NCI-H187 treated with DMSO at 0.1 percent for 48 hours (cell line): ENCODE measurements at places on chromosomes 4 and X.

DNA sequence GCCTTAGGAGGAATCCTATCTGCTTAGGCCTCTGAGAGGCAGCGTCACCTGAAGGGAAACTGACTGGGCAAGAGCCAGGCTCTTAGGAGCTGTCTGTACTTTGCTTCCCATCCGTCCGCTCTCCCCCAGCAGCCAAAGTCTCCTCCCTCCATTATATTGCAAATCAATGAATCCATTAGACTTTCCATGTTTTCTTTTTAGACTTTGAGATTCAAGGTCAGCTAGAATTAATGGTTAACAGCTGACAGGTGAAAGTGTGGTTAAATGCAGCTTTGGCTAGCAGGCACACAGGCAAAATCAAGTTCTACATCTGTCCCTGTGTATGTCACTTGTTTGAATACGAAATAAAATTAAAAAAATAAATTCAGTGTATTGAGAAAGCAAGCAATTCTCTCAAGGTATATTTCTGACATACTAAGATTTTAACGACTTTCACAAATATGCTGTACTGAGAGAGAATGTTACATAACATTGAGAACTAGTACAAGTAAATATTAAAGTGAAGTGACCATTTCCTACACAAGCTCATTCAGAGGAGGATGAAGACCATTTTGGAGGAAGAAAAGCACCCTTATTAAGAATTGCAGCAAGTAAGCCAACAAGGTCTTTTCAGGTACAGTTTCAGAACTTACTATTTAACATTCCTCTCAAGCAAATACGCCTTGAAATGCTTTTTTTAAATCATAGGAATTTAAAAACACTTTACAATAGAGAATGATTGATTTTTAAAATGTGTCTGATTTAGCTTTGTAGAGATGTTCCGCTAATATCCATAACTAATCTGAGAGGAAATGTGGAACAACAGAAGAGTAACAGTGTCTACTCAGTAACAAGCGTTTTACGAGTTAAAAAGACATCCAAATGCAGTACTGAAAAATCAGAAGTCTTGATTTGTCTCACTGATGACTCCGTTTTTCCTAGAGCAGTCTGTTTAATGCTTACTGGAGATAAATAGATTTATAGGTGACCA is at the start of gene F11:
Gene F11, plus strand, starts transcription at position 507 of the 970 bp plus-strand sequence. CDS start 948 bp downstream, outside the sequence.
- no peak for DNase-seq

DNA sequence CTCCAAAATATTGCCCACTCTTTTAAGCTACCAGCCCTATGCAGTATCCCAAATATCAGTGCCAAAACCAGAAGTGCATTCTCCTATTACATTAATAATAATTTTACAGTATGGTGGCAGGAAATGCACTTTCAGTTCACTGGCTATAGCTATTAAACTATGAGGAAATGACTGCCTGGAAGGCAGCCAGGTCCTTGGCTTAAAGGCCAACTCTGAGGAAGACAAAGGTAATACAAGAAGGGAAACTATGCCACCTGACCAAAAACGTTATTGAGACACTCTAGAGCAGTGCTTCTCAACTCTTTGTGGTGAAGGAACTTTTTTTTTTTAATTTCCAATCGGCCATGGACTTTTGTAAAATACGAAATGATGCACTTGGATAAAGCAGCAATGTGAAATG is 133.6 kb upstream of the VAMP7 start:
- no peak for DNase-seq

GRCh38 chr4:180377741-180378140 is 1865.5 kb upstream of the TENM3 start:
- DNase-seq, result no peak

- DNase-seq, result no peak
Measured at GRCh38 chr4:18014269-18014668, 7.3 kb downstream of the LCORL start.

GRCh38 chr4:110344165-110344564 is 131.8 kb upstream of the ENPEP start:
- DNase-seq, result no peak

- DNase-seq, result no peak
Measured at GRCh38 chrX:109862433-109862832, 129.4 kb upstream of the ACSL4 start.

- DNase-seq, result no peak
Measured at GRCh38 chr4:74428276-74428675, 16.7 kb upstream of the AREG start.

- DNase-seq, result no peak
Measured at GRCh38 chr4:98710831-98711230, 52.4 kb upstream of the TSPAN5 start.

GRCh38 chr4:120858776-120859175 is 63.8 kb downstream of the PRDM5 start:
- DNase-seq, result no peak

- DNase-seq, result no peak
Measured at GRCh38 chr4:179272282-179272681, 1830.0 kb upstream of the AGA start.

GRCh38 chr4:176413171-176413570 is 93.4 kb downstream of the SPCS3 start:
- no peak for DNase-seq

DNA sequence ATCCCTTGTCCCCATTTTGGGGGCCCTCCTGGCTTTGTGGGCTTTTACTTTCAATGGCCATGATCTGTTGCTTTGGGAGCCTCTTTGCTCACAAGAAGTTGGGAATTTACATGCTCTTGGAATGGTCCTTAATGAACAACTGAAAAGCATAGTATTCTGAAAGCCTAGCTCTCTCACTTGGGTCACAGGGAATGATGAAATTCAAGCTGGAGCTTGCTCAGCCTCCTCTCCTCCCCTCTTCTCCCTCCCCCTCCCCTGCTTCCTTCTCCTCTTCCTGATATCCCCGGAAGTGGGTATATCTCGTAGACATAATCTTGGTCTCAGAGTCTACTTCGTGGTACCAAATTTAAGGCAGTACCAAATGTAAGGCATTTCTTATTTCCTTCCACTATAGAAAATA is 400.6 kb upstream of the NR3C2 start:
- no peak for DNase-seq

DNA sequence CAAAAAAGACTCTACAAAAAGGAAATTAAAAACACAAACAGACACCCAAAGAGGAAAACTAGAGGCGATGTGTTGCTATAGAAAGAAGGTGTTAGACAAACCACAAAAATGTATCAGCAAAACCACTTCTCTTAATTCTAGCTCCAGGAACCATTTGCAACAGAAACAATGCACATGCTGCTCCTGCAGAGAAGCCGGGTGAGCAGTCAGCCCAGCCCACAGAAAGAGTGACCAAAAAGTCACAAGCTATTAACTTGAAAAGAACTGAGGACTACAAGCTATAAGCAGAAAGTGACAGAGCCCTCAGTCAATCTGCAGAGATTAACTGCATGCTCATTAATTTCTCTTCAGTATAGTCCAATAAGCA is 96.2 kb upstream of the KLHL13 start:
- no peak for DNase-seq

DNA sequence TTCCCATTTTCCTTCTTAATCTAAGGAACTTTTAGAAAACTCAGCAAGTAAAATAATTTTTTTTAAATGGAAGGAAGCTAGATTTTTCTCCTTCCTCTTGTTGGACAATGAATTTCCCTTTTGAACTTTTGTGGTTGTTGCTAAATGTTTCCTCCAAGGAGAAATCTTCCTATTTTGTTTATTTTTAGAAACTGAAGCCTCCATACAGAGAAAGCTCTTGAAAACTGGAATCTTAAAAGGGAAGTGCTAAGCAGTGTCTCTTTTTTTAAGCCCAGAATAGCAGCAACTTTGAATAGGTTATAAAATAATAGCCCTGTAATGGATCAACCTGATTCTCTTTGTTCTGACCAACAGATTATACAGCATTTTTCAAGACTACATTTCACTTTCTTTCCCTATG is 15.1 kb upstream of the DCLK2 start:
- no peak for DNase-seq

DNA sequence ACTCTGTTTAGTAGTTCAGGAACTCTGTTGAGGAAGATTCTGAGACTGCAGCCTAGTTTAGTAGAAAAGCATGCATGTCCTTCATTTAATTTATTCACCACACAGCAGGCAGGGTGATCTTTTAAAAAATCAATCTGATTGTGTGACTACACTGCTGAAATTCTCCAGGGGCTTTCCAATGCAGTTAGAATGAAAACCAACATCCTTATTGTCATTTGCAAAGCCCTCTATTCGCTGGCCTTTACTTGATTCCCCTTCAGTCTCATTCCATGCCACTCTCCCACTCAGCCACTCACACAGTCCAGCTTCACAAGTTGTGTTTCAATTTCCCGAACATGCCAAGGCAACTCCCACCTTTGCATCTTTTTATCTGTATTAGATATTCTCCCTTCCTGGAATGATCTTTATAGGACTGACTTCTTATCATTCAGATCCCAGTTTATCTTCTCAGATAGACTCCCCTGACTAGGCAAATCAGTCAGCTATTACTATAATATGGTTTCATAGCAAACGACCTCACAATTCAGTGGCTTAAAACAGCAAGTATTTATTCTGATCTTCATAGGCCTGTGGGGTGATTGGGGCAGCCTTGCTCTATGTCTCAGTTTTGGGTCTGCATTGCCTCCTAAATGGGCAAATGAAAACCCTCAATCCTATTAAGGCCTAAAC is 21.3 kb upstream of the FTHL17 start:
- DNase-seq, result no peak

DNA sequence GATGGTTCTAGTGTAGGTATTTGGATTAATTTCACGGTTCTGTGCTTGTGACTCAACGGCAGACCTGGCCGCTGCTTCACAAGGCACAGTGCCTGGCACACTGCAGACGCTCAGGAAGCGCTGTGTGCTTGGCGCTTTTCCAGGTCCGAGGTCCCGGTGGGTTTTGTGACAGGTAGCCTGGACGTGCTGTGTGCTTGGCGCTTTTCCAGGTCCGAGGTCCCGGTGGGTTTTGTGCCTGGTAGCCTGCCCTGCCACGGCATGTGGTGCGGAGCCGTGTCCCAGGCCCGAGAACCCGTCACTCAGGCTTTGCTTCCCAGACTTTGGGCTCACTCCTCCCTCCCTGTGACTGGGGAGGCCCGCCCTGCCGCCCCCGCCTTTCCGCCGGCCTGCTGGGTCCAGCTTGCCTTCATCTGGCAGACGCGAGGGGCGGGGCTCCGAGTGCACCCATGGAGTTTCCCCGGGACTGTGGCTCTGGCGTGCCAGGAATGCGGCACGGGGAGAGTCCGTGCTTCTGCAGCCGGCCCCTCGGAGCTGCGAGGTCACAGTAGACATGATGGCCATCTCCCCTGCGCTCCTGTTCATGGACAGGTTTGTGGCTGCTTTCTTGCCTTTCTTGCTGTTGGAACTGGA is 44.2 kb downstream of the TBC1D14 start:
- DNase-seq, result no peak

- DNase-seq, result no peak
Measured at GRCh38 chrX:41526925-41527324, 79.8 kb downstream of the NYX start.

DNA sequence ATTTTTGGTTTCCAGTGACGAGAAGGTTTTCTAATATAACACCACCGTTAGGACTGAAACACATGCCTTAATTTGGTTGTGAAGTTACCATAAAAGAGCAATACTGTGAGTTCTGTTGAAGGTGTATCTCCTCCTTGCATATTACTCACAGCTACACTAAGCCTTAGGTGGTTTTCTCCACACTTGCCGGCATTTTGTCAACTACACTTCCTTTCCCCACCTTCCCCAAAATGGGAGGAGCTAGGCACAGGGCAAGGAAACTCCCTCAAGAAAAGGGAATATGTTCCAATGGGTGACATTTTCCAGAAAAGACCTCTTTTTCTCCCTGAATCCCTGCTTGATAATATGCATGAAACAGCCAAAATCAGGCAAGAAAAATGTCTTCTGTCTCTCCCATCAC is 44.8 kb downstream of the RELL1 start:
- no peak for DNase-seq

DNA sequence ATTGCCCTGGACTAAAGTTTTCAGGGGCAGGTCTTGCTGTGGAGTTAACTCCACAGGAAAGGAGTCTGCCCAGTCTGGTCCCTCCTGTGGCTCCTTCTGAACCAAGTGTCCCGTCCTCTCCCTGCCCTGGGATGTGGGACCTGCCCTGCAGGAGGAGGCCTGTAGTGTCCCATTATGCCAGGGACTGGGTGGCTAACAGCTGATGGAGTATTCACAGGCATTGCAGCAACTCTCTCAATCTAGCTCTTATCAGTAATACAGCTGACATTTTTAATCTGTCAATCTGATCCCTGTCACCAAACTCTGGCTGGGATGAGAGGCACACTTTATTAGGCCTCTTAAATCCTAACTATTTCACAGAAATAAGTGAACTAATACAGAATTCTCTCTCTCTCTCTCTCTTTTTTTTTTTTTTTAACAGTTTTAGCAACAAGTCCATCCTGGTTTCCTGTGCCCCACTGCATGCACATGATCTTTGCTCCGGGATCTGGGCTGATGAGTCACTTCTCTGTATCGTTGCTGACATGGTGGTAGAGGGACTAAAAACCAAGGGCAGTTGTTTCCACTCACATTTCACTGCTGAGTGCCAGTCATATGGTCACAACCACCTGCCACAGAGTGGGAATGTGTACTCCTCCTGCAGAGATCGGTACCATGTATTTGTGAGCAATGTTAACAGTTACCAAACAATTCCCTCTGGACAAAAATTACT is 39.1 kb downstream of the HAND2 start:
- DNase-seq, result no peak

GRCh38 chrX:13158911-13159310 is 114.5 kb upstream of the FAM9C start:
- DNase-seq, result no peak

GRCh38 chr4:126028876-126029275 is 714.1 kb downstream of the FAT4 start:
- DNase-seq, result no peak

DNA sequence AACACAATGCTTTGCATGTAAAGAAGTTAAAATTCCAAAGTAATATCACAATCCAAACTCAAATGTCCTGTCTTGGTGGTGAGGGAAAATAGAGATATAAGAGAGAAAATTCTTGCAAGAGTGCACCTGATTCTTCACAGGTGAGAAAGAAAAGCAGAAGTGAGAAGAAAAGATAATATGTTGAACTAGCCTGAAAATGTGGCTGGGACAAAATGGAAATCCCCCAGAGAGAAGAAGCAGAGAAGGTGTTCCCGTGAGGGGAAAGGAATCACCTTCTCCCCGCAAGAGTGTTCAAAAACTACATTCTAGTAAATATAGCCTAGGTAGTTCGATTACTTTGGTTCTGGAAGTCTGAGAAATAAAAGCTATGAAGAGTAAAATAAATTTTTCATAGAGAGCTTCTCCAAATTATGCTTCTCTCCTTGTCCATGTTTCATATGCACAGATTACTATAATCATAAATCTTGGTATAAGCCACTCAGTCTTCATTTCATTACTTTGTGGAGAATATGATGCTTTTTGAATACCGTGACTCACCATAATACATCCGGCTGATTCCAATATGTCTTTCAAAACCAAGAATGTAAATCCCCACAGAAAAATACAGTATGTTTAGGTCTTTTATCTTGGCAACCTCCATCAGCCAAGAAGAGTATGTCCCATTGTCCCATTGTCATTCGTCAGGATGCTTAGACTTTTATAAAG is 63.1 kb downstream of the COX18 start:
- no peak for DNase-seq

- no peak for DNase-seq
Measured at GRCh38 chrX:37361596-37361995, 12.4 kb downstream of the PRRG1 start.

- no peak for DNase-seq
Measured at GRCh38 chr4:61913619-61914018, 713.5 kb downstream of the ADGRL3 start.
